Liver (tissue), 10 donors: ENCODE measurements at places on chromosomes 3 and 15. TPM values are rescaled to one million over a fixed set of nuclear protein-coding genes. Genes with fewer than 3 reads are reported as not detected.

Gene TTLL13
- 0.17 TPM for polyA plus RNA-seq

Gene ZXDC
- 7.0 TPM for polyA plus RNA-seq

GRCh38 chr3:126056088-126056487, 27.8 kb downstream of the SLC41A3 start:
- no peak for DNase-seq

GRCh38 chr3:195911041-195911945, 2.9 kb upstream of the TNK2 start:
- no peak for DNase-seq

GRCh38 chr3:47006145-47006651, 26.7 kb downstream of the NBEAL2 start:
- DNase-seq = no peak

- no peak for DNase-seq
These were observed 78.3 kb upstream of the ICE2 start for GRCh38 chr15:60557191-60557618.
